Uterus (tissue), 4 donors: ENCODE measurements at places on chromosomes 1 and 21. TPM values are rescaled to one million over a fixed set of nuclear protein-coding genes. Genes with fewer than 3 reads are reported as not detected.

The NCF2 gene
- 9.7 TPM for total RNA-seq

- DNase-seq = no peak
Measured at GRCh38 chr1:43460988-43461693, 7.4 kb upstream of the HYI start.

DNA sequence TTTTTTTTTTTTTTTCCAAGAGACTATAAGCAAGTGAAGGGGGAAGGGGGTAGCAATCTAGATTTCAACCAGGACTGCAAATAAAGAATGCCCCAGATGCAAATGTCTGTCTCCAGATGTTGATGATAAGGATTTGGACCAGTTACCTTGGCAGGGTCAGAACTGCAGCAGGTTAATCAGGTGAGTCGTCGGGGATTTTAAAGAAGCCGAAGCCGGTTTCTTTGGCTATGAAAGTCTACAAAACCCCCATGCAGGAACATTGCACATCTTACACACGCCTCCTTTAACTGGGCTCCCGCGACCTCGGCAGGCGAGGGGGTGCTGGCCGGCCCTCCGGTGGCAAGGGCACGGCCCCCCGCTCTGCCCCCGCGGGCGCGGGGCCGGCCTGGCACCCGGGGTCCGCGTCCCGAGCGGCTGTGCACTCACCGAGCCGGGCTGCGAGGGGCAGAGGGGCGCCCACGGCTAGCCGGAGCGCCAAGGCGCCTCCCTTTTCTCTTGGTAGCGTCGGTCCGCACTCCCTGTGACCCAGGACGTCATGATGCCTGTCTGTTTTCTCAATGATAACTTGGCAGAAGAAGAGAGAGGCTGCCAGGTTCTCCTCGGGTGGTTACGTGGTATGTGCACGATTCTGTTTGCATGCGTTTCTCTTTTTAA lies 366.3 kb upstream of the ESRRG start:
- DNase-seq = no peak

GRCh38 chr21:21662776-21663175 lies 664.6 kb downstream of the NCAM2 start:
- no peak for DNase-seq

DNA sequence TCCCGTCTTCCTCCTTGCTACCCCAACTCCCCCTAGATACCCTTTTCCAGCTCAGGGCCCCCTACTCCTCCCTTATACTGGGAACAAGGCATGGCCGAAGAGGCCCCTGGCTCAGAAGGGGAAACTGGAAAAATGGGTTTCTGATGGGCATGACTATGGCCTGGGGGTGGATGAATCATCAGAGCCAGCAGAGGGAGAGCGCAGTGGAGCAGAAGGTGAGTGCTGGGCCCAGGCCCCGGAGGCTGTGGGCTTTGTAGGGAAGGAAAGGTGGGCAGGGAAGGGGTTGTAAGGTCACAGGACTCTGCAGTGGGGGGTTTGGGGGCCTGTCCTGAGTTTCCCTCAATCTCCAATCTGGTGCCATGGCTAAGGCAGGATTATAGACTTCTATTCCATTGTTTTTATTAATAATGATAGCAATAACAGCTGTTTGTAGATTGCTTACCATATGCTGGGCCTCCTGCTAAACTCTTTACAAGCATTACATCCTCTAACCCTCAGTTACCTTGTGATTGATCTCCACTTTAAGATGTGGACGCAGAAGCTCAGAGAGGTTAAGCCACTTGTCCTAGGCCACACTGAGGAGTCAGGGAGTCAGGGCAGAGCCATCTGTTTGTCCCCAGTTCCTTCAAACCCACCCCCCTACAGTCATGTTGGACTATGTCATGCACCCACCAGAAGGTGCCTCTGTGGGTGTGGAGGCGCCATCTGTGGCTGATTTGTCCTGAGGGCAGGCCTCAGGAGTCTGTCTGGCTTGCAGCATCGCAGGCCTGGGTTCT lies 36.2 kb upstream of the ZNF362 start:
- no peak for DNase-seq

GRCh38 chr1:39645411-39646043 lies 6.1 kb upstream of the HEYL start:
- no peak for DNase-seq

- no peak for DNase-seq
Measured at GRCh38 chr1:42214447-42214871, 49.9 kb upstream of the GUCA2A start.

GRCh38 chr1:25706146-25707089 lies 89.8 kb downstream of the MAN1C1 start:
- peak; percentile 9 for DNase-seq
